ENCODE measurements at places on chromosomes 1 and 21.
A peak's percentile ranks its signal among the peaks of the same experiment; 100 is the strongest.

GRCh38 chr1:222994511-222995235 is 148.4 kb downstream of the TLR5 start:
- DNase-seq = no peak

- peak; percentile 21 for DNase-seq
Observed at GRCh38 chr1:207619871-207620542, 24.9 kb upstream of the CR1L start.

- DNase-seq = no peak
Observed at GRCh38 chr1:221795380-221795779, 53.5 kb upstream of the DUSP10 start.

GRCh38 chr21:28516991-28517592 is 475.6 kb downstream of the LTN1 start:
- peak; percentile 75 for DNase-seq

DNA sequence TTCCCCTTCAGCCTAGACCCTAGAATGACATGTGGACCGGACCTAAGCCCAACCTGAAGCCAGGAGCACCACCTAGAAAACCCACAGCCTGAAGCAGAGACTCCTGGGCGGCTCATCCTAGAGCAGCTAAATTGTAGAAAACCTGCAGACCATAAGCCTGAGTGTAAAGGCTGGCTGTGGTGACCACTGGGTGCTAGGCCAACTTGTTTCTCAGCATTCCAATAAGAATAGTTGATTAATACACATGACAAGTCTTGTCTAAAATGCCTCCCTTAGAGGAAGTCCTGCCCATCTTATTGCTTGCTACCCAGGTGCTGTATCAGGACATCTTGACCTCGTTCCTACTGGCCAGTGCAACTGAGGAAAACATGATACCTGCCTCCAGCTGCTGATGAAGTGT is 23.3 kb upstream of the CASQ2 start:
- no peak for DNase-seq

DNA sequence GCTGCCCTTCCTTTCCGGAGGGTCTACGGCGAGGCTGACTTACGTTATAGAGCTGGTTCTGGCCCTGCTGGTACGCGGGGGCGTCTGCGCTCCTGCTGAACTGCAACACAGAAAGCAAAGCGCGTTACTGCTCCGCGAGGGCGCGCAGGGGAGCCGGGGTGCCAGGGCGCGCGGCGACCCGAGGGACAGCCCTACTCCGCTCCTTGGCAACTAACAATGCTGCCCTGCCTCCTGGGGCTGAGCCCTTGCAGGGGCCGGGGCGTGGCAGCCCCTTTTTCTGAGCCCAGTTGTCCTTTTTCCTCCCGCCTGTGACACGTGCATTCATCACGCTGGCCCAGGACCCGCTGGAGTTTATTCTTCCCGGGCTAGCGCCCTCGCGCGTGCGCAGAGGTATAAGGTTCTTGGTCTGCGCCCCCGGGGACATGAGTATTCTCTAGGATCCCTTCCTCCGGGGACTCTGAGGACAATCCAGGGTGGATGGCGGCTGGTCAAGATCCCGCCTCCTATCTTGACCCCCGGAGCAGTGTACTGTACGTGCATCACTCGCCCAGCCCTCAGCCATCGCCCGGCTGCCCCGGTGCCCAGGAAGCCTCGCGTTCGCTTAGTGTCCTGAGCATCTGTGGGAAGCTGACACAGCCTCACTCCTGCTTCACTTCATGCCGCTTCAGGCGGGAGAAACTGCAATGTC is 78.9 kb downstream of the CD247 start:
- no peak for DNase-seq

DNA sequence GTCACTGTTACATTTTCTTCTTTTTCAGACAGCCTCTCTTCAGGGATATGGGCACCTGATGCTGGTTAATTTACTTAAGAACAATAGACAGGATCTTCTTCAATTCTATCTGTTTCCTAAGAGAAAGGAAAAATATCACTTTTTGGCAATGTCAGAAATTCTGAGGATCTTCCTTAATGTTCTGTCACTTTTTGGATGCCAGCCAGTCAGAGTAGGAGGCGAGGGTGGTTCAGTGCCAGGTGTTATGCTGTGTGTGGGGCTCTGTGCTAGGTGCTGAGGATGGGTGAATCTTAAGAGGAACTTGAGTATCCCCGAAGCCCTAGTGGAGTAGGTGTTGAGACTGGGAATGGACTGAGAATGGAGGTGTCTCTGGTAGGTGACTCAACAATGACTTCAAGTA is 133.5 kb downstream of the UCK2 start:
- DNase-seq = no peak

GRCh38 chr1:42524330-42524729 is 61.2 kb downstream of the CCDC30 start:
- DNase-seq = no peak

- DNase-seq = no peak
Observed at GRCh38 chr21:16388291-16388690, 658.5 kb downstream of the USP25 start.

DNA sequence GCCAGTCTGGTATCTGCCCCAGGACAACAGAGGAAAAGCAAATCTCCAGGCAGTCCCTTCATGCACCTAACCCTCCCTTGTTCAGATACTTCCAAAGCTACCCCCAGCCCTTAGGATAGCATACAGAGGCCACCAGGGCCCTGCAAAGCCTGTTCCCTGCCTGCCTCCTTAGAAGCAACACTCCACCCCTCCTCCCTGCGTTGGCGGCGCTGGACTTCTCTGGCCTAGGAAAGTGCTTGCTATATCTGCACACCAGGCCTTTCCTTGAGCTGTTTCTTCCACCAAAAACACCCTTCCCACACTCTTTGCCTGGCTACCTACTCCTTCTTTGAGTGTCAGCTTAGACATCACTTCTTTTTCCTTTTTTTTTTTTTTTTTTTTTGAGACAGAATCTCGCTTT is 61.3 kb downstream of the GRIK3 start:
- no peak for DNase-seq

GRCh38 chr1:194227161-194227560 is 1040.7 kb upstream of the B3GALT2 start:
- no peak for DNase-seq

- no peak for DNase-seq
Observed at GRCh38 chr1:4083231-4084047, 183.4 kb upstream of the C1orf174 start.

DNA sequence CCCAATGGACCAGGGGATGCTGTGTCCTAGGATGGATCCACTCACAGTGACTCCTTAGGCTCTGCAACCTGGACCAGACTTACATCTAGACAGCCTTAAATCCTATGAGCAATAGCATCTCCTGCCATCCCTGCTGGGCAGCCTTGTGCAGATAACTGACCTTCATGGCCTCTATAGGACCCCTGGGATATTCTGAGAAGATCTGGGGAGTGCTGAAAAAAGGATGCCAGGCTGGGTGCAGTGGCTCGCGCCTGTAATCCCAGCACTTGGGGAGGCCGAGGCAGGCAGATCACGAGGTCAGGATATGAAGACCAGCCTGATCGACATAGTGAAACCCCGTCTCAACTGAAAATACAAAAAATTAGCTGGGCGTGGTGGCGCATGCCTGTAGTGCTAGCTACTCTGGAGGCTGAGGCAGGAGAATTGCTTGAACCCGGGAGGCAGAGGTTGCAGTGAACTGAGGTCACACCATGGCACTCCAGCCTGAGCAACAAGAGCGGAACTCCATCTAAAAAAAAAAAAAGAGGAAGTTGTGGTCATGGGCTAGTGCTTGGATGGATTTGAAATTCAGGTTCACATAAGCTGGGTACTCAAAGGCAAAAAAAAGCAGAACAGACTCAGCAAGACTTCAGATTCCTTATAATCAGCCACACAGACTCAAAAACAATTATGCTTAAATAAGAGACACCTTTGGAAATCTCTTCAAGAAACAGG is 10.9 kb upstream of the SH2D1B start:
- no peak for DNase-seq

DNA sequence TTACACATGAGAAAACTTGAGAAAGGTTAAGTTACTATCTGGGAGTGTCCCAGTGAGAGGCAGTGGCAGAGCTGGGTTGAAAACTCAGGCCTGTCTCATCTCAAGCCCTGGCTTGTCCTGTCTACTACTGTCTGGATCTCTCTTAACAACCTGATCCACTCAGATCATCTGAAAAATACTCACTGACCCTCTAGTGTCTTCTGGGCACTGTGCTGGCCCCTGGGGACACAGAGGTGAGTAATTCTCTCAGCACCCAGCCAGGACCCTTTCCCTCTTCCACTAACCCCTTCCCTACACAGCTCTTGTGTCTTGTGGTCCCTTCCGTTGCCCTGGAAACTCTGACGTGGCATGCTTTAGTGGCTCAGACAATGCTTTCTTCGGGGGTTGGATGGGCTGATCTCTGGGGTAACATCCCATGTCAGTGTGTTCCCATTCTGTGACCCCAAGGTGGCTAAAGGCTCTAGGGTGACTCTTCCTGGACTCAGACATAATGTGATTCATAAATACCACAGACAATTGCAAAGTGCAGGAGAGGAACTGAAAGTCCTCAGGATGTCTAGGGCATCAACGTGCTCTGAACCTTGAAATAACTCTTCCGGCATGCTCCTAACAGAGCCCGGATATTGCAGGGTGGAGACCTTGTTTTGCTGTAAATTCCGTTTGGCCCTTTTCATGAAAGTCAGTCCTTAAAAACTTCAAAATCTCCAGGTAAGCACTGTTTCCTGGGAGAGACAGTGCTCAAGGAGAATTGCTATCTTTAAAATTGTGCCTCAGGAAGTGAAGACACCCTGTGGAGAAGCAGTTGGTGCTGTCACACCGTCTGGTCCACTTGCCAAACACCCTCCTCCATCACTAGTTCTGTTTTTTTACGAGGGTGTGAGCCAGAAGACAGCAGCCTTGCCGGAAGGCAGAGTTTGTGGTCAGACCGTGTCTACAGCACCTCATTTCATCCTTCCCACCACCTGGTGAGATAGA is 4.0 kb downstream of the SHISAL2A start:
- DNase-seq = peak; percentile 83

DNA sequence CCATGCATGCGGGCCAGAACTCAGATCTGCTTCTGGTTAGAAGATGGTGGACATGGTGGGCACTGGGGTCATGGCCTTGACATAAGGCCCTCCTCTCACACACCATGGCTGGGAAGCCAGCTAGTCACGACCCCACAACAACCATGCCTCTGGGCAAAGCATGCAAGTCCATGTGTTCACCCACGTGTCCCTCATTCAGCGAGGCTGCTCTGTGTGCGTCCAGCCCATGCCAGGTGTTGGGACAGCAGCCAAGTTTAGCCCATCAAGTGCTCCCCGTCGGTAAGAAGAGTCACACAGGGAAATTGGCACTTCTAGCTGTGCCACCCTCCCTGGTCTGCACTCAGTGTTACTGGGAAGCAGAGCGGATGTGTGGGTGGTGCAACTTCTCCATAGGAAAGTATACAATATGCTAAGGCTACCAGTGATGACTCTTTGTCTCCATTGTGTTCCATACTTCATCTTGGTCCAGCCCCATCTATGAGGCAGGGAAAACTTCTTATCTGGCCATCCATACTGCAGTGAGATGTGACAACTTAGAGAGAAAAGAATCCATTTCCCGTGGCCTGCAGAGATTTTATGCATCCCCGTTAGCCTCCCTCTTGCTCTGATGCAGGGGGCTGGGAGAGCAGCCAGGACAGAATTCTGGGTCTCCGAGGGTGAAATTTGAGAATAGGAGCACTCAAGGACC is 198.0 kb downstream of the GRIK3 start:
- no peak for DNase-seq

DNA sequence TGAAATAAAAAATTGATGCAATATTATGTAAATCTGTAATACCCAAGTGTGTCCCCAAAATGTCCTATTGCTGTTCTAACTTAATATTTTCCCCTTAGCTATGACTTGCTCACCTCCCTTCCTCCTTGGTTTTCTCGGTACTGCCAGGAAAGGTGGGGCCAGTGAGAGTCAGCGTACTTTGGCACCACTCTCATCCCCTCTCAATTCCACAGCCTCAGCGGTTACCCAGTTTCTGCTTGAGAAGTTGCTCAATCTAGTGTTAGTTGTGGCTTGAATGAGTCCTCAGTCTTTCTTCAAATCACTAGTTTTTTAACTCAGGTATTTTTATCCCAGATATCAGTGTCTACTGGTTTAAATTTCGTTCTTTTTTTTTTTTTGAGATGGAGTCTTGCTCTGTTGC is 32.3 kb downstream of the BCAS2 start:
- DNase-seq = no peak

- DNase-seq = no peak
Observed at GRCh38 chr1:21677168-21677567, 8.0 kb upstream of the RAP1GAP start.

GRCh38 chr1:107202007-107202406 is 61.2 kb downstream of the NTNG1 start:
- DNase-seq = no peak

DNA sequence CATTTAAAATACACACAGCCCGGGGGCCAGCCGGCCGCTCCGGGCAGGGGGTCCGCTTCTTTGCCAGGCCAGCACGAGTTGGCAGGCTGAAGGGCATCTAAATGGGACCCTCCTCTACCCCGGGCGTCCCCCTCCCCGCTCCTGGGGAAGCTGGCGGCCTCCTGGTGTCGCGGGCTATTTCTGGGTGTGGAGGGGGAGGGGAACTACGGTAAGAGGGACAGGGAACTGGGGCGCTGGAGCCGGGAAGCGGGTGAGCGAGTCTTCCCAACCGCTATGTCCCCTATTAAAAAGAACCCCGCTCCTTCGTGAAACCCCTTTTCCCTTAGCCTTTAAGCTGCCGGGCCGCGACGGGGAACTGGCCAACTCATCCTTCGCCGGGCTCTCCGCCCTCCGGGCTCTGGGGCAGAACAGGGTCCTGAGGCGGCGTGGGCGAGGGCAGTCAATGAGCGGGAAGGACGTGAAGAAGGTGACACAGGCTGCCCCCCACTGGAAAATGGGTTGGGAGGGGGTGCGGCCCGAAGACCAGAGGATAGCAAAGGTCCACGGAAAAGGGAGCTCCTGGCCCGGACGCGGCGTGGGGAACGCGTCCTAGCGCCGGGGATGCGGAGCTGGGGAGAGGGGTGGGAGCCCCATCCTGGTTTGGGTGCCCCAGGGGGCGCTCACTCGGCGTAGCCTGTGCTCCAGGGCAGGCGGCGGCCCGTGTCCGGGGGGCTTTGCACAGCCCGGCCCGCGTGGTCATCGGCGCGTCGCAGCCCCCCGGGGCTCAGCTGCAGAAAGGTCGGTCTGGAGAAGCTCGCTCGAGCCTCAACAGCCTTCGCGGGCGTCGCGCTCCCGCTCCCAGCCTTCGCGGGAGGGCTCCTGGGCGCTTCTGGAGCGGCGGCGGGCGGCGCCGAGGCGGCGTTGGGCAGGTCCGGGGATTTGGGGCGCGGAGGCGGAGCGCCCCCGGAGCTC is 544 bp downstream of the PPM1J start:
- no peak for DNase-seq

DNA sequence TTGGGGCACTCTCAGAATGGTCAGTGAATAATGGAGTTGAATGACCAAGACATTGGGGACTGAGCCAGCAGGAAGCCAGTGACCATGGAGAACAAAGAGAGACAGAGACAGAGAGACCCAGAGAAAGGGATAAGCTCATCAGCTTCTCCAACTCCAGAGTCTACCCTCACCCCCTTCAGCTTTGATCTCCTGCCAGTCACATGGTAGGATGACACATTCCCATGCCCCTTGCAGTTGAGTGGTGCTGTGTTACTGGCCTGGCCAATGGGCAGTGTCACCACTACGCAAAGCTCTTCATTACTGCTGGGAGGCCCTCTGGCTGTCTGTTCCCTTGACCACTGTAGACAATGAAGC is 643.5 kb downstream of the AJAP1 start:
- no peak for DNase-seq

- peak; percentile 77 for DNase-seq
Observed at GRCh38 chr1:40774266-40774998, 9.2 kb upstream of the KCNQ4 start.

GRCh38 chr1:19333587-19334354 is 21.6 kb downstream of the SLC66A1 start:
- no peak for DNase-seq

All from activated naive CD4-positive, alpha-beta T cell treated with anti-CD3 and anti-CD28 coated beads, Interleukin-2, amount 10 ng/mL, durations not matched to agents 7 days and 5 days (primary cell).